ENCODE measurements at places on chromosomes 16 and 17.
A peak's percentile ranks its signal among the peaks of the same experiment; 100 is the strongest.

DNA sequence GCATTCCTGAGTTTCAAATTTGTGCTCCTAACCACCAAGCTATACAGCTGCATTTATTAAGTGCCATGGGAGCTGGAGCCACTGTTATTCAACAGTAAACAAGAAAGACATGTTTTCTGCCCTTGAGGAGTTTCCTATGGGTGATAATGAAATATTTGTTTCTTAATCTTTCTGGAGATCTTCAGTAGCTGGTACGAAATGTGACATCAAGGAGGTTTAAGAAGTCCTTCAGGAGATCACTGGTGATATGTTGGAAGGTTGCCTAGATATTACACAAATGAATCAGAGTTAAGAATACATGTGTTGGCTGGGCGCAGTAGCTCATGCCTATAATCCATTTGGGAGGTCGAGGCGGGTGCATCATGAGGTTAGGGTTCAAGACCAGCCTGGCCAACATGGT lies 14.9 kb downstream of the RHOT1 start:
- no peak for DNase-seq

GRCh38 chr16:82013139-82013538 lies 1.9 kb upstream of the SDR42E1 start:
- no peak for DNase-seq

DNA sequence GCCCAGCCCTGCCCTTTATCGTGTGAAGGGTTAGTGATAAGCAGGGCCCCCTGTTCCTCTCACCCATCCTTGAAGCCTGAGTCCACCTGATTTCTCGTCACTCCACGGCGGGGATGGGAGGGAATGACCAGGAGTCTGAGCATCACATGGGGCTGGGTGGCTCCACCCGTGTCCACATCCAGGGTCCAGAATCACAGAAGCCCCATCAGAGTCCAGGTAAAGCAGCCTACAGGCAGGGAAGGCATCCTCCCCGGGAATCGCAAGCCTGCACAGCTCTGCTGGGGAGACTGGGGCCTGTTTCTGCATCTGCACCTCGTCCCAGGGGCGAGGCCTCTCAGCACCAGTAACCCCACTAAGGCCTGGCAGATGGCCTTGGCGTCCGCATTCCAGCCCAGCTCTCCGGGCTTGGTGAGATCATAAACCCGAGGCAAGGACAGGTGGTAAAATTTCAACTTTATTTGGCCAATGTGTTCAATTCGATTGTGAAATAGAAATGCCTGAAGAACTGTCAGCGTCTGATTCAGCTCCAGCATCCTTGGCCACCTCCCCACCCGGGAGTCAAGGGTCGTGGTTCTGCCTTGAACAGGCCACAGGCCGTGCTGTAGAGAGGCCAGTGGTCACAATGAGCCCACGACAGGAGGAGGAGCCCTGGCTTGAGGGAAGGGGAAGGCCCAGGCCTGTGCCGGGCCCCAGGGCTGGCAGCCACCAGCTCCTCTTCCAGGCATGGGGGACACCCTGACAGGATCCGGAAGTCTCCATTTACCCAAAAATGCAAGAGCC lies 8.1 kb upstream of the PPP1R27 start:
- DNase-seq: no peak

- DNase-seq: no peak
These were observed 191.8 kb downstream of the STX8 start for GRCh38 chr17:9383826-9384225.

DNA sequence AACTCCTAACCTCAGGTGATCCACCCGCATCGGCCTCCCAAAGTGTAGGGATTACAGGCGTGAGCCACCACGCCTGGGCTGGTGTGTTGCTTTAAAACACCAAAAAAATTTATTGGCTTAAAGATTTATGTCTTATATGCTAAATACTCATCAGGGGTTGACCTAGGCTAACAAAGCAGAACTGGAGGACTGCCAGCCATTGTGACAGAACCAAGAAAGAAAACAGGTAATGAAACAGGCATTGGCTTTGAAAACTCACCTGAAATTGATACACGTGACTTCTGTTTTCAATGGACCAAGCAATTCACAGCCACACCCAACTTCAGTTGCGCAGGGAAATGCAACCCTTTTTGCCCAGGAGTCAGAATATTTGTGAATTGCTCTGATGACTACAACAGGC lies 4.9 kb upstream of the PHAF1 start:
- no peak for DNase-seq

GRCh38 chr17:33531311-33531710 lies 238.2 kb upstream of the ASIC2 start:
- no peak for DNase-seq

DNA sequence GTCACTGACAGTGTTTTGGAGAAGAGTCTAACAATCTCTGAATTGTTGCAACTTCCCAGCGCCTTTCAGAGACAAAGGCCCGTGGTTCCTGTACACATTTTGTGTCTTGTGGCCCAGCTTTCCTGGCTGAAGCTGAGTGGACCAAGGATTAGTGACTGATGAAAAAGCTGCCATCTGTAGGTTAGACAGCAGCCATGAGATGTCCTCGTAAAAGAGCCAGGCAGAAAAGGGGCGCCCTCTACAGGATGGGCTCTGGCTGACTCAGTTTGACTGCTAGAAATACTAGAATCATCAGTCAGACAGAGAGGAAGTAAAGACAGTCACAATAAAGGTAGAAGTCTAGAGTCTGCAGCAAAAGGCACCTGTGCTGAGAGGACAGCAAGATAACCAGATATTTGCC lies 26.5 kb upstream of the NF1 start:
- DNase-seq: peak; percentile 12

DNA sequence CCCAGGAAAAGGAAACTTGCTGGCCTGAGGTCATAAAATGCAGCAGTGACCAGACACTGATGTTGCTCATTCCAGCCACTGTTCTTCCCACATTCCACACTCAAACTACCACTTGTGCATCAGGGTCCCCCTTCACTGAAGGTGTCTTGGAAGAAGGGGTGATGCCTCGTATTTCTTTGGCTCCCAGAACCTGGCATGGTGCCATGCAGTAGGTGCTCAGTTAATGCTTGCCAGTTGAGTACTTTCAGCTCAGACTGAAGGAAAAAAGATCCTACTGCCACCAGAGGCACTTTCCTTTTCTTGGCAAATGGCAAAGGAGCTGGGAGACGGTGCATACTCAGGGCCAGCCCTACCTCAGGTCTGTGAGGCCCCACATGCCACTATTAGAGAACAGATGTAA lies 73.5 kb downstream of the TEX14 start:
- no peak for DNase-seq
